Activated CD4-positive, CD25-positive, alpha-beta regulatory T cell treated with anti-CD3 and anti-CD28 coated beads, Interleukin-2, amount 50 U/mL, for 24 hours (primary cell): ENCODE measurements at places on chromosomes 16 and 17.

GRCh38 chr16:3712861-3713372 lies 4.4 kb downstream of the TRAP1 start:
- ATAC-seq: no peak

DNA sequence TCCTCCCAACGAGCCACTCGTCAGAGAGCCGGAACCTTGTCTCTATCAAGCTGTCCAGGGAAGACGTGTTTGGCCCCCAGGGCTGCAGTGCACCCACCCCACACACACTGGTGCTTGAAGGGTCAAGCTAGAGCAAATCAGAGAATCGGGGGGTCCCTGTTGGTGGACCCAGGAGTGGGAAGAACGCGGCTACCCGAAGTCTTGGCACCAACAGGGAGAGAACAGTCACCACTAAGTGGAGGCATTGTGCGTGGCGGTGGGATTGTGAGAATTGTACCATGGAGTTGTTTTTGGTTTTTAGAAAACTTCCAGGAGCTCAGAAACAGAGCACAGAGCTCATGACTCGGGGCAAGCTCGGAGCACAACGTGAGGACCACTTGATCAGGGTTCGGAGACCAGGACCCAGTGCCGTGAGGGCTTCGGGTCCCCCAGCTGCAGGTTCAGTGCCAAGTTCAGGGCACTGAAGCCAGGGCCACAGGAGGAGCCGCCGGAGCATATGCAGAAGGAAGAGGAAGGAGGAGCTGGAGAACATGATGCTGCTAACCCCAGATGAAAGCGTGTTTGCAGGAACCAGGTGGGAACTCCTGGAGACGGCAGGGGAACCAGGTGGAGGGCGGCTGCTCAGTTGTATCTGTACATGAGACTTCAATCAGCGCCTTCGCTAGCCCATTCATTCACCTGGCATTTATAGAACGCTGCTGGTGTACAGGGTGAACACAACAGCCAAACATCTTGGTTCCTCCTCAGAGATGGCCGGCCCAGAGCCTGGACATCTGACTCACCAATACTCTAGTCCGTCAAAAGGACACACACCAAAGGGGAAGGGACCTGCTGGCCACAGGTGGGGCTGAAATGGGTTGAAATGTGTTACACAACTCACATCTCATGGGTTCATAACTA lies 42.8 kb downstream of the METRNL start:
- no peak for ATAC-seq

- no peak for ATAC-seq
These were observed 5.0 kb downstream of the ACLY start for GRCh38 chr17:41913798-41914197.

GRCh38 chr17:82173351-82174041 lies 39.1 kb downstream of the CCDC57 start:
- ATAC-seq: no peak

GRCh38 chr16:27959914-27960313 lies 103.6 kb downstream of the GSG1L start:
- no peak for ATAC-seq

DNA sequence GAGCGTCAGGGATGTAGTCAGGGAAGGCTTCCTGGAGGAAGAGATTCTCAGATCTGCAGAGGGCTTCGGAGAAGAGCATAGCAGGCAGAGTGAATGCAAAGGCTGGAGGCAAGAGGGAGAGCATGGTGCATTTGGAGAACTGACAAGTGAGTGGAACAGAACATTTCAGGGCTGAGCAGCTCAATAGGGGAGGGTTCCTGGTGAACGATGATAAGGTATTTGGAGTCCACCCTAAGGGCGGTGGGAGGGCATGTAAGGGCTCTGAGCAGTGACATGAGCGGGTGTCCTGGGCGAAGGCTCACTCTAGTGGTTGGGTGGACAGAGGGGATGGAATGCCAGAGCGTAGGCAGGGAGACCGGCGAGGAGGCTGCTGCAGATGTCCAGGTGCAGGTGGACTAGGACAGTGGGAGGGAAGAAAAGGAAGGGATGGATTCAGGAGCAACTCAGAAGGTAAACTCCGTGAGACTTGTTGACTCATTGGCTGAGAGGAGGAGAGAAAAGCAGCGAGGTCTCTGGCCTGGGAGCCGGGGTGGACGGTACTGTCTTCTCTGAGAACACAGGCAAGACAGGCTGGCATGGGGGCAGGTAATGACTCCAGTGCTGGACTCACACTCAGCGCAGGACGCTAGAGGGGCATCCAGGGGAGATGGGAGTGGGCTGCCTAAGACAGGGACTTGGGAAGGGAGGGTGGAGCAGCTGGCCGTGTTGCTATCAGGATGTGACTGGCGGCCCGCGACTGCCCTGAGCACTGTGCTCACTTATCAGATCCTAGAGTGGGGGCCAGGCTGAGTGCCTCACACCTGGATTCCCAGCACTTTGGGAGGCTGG lies 1.4 kb upstream of the PITPNA start:
- ATAC-seq: no peak

DNA sequence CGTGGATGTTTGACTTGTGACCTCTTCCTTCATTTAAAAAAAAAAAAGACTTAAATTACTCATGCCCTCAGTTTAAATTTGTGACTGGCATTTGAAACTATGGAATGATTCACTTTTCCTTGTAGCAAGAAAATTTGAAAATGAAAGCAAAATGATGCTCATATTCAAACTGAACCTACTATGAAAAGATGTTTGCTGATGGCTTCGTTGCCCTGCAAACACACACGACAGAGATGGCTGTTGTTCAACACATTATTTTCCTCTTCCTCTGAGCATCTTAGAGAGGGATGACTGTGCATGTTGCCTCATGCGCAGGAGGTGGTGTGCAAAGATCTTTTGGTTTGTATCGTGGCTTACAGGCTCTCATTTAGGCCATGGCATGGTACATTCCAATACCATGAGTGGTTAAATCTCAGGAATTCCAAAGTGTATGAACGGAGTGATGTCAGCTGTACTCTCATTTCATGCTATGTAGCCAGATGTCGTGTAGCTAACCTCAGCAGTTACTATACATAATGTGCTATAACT lies 164.5 kb downstream of the PRKCA start:
- ATAC-seq: peak; percentile 96

- no peak for ATAC-seq
These were observed 5.0 kb upstream of the TNFRSF13B start for GRCh38 chr17:16976725-16977550.

- no peak for ATAC-seq
These were observed 3.8 kb upstream of the DCAF7 start for GRCh38 chr17:63546308-63547082.

- peak; percentile 55 for ATAC-seq
These were observed 2.4 kb upstream of the BCKDK start for GRCh38 chr16:31105677-31106213.

DNA sequence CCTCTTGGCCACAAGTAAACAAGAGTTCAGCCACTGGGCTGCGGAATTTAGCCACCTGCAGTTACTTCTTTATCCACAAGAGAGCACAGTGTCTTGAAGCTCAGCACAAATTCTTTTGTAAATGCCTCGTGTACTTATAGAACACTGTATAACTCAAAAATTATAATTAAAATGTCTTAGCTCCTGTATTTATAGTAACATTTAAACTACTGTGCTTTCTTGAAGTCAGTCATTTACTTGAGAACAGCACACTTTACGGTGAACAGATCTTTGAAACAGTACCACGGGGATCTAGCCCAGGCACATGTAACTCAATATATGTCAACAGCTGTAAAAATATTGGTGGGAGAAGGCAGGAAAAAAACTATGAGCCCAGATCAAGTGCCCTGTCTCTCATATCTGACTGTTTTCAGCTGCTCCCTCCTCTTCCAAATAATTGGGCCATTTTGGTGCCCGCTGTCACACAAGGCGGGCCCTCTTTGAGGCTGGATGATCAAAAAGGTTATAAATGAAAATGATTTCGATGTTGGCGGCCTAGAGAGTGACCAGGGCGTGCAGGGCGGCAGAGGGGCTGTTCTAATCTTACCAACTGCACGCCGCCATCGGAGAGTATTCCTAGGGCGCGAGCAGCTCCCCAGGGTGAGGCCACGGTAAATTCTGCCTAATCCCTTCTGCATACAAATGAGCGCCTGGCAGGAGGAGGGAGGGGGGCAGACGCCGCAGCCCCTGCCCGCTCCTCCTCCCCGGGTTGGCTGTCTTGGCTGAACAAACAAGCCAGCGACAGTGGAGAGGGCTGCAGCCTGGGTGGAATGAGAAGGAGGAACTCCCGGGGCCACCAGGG lies 183.2 kb downstream of the C16orf78 start:
- ATAC-seq: no peak

- no peak for ATAC-seq
These were observed 14.1 kb upstream of the NUDT16L1 start for GRCh38 chr16:4679156-4679849.

DNA sequence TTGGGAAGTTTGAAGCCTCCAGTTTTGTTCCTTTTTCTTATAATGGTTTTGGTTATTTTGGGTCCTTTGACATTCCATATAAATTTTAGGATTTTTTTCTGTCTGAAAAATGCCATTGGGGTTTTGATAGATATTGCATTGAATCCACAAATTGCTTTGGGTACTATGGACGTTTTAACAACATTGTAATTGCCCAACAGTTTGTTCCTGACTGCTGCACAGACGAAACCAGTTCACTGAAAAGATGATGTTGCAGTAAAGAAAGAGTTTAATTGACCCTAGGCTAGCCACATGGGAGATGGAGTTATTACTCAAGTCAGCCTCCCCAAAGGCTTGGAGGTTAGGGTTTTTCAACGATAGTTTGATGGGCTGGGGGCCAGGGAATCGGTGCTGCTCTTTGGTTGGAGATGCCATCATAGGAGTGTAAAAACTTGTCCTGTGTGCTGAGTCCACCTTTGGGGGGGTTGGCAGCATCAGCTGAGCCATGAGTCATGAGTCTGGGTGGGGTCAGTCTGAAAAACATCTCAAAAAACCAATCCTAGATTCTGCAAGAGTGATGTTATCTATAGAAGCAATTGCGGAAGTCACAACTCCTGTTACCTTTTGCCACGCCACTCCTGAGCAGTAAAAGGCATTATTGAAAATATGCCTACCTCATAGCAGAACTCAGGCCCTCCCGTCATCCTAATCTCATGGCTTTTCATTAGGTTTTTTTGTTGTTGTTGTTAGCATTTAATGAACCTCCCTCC lies 2.7 kb upstream of the PRSS41 start:
- ATAC-seq: no peak
